ENCODE measurements at places on chromosomes 4 and X. TPM values are rescaled to one million over a fixed set of nuclear protein-coding genes. Genes with fewer than 3 reads are reported as not detected.

The GABRB1 gene
- total RNA-seq, result 10.7 TPM

GRCh38 chrX:1555370-1555769, 18.4 kb upstream of the P2RY8 start:
- no peak for DNase-seq

The CRMP1 gene
- 1.9 TPM for total RNA-seq

DNA sequence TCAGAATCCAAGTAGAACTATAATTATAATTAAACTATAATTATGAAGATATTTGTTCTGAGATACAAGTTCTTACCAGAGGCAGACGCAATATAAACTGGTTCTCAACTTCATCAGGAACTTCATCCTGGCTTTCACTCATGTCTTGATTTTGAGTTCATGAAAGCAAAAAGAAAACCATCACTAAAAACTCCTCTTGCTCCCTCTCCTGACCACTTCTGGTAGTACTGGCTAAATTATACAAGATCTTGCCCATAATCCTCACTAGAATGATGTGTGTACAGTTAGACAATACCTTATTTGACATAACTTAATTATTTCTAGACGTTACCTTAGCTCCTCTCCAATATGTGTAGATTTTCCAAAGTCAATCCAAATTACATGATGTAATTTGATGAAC, 3.7 kb downstream of the TAF7L start:
- DNase-seq, result no peak

The PCDH18 gene
- 4.9 TPM for total RNA-seq

The PPP1R3F gene
- total RNA-seq, result 23.4 TPM

- DNase-seq, result no peak
These were observed 215.4 kb downstream of the KDR start for GRCh38 chr4:54909961-54910360.

GRCh38 chr4:180999217-180999616, 1244.0 kb upstream of the TENM3 start:
- no peak for DNase-seq

- no peak for DNase-seq
These were observed 42.6 kb downstream of the TMEM165 start for GRCh38 chr4:55438314-55438713.

- no peak for DNase-seq
These were observed 156.7 kb downstream of the SPRY1 start for GRCh38 chr4:123553279-123553678.

The SYNPO2 gene
- total RNA-seq, result 316 TPM

DNA sequence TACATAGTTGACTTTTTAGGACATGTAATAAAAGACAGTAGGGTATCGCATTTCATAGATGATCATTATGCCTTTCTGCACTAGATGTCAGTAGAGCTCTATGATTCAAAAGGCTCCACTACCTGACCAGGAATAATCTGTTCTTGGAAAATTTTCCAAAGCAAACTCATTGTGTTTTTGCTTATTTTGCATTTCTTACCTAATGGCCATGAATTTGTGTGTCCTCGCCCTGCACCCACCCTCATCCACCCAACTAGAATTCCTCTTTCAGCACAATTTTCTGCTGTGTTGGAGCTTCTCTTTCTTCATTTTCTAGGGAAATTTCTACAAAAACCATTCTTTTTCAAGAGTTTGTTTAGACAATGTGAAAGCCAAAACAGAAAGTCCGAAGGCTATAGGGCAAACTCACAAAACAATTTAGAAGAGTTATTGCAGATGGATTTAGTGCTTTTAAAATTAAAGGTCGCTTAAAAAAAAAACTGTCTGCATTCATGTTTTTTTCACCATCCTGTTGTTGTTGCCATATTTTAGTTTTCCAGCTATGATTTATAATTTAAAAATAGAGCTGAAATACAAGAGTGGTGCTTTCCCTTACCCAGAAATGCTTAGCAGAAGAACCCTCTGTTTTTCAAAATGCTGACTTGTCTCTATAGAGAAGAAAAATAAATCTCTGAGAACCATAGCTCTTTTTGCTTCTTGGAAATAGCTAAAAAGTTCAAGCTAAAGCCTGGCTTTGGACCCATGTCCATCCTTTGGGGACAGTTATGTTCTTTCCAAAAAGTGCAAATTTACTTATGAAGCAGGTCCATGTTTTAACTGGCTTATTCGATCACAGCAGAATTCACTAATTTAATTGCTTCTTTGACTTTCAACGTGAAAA, 183.7 kb downstream of the SPATA18 start:
- no peak for DNase-seq

The HMGN5 gene
- total RNA-seq, result 1.5 TPM

DNA sequence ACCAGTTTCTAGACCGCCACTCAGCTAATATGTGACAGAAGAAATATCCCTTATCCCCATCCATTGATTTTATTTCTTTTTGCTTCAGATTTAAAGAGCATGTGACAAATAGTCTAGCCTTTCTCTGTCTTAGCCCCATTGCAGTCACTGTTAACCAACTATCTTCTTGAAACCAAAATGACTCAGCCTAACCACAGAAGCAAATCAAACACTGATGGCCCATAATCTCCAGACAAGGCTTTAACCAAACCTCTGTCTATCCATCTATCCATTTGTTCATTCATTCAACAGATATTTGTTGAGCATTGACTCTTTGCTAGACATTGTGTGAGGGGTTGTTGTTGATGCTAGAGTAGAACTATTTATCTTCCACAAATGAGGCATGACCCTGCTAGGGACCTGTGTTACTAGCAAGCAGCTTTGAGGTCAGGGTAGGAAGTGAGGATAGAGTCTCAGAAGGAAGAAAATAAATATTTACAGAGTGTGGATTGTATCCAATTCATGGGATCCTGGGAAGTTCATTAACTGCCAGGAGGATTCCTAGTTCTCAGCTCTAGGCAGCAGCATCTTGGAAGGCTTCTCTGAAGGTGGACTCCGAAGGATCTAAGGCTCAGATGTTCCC, 22.5 kb downstream of the HNRNPH2 start:
- DNase-seq, result no peak

DNA sequence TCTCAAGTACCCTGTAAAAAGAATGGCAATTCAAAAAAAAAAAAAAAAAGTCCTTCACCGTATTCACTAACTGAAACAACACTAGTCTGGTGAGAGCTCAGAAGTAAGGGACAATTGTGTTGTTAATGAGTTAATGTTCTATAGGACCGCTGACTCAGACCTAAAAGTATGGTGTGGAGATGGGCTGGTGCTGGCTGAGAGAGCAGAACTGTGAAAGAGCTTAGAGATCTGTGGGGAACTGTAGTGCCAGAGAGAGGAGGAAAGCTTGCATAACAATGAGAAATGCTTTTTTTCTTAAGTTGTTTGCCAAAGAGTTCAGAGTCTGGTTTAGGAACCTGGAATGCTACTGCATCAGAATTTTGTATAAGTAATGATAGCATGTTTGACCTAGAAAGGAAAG, 65.1 kb downstream of the LHFPL1 start:
- DNase-seq, result no peak

- no peak for DNase-seq
These were observed 19.5 kb downstream of the SAT1 start for GRCh38 chrX:23802431-23802830.

Data from cardiac septum (tissue), 1 donor.